GM12864 (cell line): ENCODE measurements at places on chromosomes 11 and 22.

- no peak for DNase-seq
Observed at GRCh38 chr11:4211991-4212390, 117.4 kb downstream of the RRM1 start.

GRCh38 chr11:45502226-45502545 is 163.2 kb downstream of the CHST1 start:
- no peak for DNase-seq

GRCh38 chr11:117623831-117624271 is 173.2 kb downstream of the DSCAML1 start:
- DNase-seq, result no peak

DNA sequence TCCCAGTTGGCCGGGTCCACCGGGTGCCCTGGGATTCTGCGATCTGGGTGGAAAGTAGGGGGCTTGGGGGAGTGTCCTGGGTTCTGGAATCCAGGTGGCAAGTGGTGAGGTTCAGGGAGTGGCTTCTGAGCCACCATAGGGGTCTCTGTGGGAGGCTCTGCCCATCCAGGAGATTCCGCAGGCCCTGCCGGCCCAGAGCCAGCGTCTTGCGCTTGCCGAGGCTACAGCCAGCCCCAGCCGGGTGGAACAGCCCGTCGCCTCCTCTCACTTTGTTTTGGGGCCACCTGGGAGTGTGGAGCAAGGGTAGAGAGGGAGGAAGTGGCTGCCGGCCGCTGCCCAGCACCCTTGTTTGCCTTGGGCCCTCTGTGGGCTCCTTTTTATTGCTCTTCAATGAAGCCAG is 60.6 kb upstream of the PPP6R3 start:
- no peak for DNase-seq

GRCh38 chr11:111334532-111335502 is 36.5 kb downstream of the POU2AF3 start:
- no peak for DNase-seq
